ENCODE measurements at places on chromosomes 5 and 9. TPM values are rescaled to one million over a fixed set of nuclear protein-coding genes. Genes with fewer than 3 reads are reported as not detected.

DNA sequence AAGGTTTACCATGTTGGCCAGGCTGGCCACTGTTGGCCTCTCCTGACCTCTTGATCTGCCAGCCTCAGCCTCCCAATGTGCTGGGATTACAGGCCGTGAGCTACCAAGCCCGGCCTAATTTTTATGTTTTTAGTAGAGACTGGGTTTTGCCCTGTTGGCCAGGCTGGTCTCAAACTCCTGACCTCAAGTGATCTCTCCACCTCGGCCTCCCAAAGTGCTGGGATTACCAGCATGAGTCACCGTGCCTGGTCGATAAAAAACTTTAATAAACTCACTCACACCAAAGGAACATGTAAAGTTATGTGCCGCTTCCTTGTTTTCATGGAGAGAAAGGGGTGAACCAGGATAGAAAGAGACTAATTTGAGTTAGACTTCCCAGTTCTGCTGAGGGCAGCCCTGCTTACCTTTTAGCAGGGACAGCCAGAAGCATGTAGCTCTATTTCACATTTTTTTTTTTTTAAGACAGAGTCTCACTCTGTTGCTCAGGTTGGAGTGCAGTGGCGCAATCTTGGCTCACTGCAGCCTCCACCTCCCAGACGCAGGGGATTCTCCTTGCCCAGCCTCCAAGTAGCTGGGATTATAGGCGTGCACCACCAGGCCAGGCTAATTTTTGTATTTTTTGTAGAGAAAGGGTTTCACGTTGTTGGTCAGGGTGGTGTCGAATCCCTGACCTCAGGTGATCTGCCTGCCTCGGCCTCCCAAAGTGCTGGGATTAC lies 11.4 kb upstream of the HAUS6 start:
- no peak overlapping the region for H3K4me3 ChIP-seq
- no peaks in the 10 kb centered on the region for H3K27me3 ChIP-seq
- no peaks in the 10 kb centered on the region for H3K4me1 ChIP-seq
- peaks cover 27% of the 10 kb centered on the region for H3K36me3 ChIP-seq
- no peak for DNase-seq

DNA sequence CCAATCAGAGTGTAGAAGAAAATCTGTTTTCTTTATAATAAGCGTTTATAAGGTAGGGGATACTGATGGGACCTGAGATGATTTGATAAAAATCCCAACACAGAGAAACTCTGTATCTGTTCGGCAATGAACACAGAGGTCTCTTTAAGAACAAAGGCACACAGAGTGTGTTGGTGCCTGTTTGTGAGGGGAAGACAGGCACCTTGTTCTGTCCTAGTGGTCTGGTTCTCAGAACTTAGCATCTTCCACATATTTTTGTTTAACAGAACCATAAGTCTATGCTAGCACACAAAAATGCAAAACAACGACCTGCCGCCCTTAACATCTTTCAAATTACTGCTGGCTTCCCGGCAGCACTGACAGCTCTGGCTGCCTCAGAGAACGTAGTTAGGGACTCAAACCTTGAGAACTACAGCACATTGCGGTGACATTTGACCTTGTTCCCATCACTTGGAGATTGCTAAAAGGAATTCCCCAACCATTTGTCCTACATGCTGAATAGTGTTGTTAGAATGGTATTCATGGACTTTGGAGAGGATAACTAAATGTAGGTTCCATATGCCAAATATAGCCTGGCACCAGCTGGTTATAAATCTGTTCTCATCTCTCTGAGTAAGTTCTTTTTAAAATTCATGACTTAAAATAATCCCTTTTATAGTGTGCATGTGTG lies 871.7 kb upstream of the TYRP1 start:
- no peak for DNase-seq
- no peaks in the 10 kb centered on the region for H3K4me1 ChIP-seq
- no peak overlapping the region for H3K4me3 ChIP-seq
- H3K27me3 ChIP-seq, result no peaks in the 10 kb centered on the region

- no peaks in the 10 kb centered on the region for H3K36me3 ChIP-seq
- no peaks in the 10 kb centered on the region for H3K27me3 ChIP-seq
- no peak overlapping the region for H3K27ac ChIP-seq
- no peaks in the 10 kb centered on the region for H3K4me1 ChIP-seq
Measured at GRCh38 chr9:113566712-113567071, 103.2 kb downstream of the RGS3 start.

DNA sequence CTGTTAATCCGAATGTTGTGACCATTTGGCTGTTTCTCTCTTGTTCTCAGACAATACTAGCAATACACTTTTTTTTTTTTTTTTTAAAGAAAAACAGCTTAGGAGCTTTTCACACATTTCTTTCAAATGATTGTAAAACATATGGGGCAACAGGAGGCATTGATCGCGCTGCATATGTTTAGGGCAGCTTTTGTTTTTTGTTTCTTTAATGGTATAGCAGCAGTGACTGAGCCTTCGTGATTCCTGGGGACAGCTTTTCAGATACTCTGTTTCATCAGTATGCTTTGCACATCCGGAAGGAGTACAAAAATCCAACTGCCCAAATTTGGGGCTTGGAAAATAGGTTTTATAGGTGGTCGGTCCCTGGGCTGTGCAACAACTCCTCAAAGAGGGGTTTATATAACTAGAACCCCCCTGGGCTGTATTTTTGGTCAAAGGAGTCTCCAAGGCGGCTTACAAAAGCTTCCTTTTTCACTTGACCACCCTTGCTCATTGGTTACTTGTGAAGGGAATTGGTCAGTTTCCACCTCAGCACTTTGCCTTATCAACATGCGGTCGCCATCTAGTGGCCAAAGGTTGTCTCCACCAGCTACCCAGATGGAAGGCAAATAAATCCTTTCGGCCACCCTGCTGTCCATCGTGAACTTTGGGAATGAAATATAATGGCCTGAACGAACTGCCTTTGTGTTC lies 91.8 kb downstream of the PDE6A start:
- no peak overlapping the region for H3K27ac ChIP-seq
- H3K36me3 ChIP-seq, result peaks cover 6% of the 10 kb centered on the region
- no peaks in the 10 kb centered on the region for H3K4me1 ChIP-seq
- H3K27me3 ChIP-seq, result no peaks in the 10 kb centered on the region
- DNase-seq, result peak; percentile 70
- no peak overlapping the region for H3K4me3 ChIP-seq

DNA sequence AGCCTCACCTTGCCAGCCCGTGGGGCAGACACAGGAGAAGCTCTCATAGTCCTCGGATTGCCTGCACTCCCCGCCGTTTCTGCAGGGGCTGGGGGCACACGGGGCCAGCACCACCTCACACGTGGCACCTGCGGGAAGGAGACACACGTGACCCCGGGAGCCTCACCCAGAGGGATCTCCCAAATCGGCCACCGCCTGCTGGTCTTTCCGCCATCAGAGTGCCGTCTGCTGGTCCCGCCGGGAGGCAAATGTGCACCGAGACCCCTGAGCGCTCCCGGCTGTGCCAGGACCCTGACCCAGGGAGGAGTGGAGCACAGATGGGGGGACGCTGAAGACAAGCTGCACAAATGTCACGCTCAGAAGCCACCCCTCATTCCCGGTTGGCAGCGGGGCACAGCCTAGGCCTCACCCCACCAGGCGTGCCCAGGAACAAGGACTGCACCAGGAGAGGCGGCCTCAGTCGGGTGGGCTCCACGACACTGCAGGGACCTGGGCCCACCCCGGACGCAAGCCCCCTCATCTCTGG lies 28.4 kb upstream of the SEC16A start:
- DNase-seq, result no peak
- H3K36me3 ChIP-seq, result peaks cover 6% of the 10 kb centered on the region
- H3K27me3 ChIP-seq, result no peaks in the 10 kb centered on the region
- no peak overlapping the region for H3K4me3 ChIP-seq
- H3K4me1 ChIP-seq, result no peaks in the 10 kb centered on the region

DNA sequence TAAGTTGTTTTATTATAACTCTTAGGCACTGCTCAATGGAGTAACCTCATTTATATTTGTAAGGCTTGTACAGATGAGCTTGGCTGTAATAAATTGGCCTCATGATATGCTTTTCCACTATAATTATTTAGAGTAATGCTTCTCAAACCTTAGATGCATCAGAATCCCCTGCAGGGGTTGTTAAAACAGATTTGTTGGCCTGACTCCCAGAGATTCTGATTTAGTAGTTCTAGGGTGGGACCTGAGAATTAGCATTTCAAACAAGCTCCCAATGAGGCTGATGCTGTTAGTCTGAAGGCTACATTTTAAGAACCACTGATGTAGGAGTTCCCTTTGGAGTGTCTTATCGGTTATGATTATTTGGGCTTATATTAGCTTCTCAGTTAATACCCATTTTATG lies 38.2 kb upstream of the ARSB start:
- peaks cover 46% of the 10 kb centered on the region for H3K27me3 ChIP-seq
- H3K36me3 ChIP-seq, result no peaks in the 10 kb centered on the region
- no peak overlapping the region for H3K4me3 ChIP-seq
- no peak for DNase-seq
- H3K27ac ChIP-seq, result no peak overlapping the region
- peaks cover 8% of the 10 kb centered on the region for H3K4me1 ChIP-seq

- H3K27ac ChIP-seq, result no peak overlapping the region
- H3K27me3 ChIP-seq, result peaks cover 2% of the 10 kb centered on the region
- H3K4me1 ChIP-seq, result no peaks in the 10 kb centered on the region
- H3K36me3 ChIP-seq, result no peaks in the 10 kb centered on the region
- no peak overlapping the region for H3K4me3 ChIP-seq
- no peak for DNase-seq
Measured at GRCh38 chr9:111096051-111096450, 57.8 kb upstream of the LPAR1 start.

DNA sequence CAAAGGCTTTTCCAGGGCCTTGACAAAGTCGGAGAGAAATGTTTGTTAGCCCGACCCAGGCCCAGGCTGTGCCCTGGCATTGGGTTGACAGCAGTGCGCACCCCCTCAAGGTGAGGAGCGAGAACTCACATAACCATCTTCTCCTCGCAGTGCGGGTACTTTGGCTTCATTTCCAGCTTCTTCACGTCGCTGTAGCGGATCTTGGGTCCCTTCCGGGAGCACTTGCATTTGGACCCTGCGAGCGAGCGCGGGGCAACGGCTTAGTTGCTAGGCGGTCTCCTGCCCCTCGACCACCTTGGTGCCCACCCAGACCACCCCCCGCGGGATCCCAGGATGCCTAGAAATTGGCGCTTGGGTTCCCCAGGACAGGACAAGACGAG lies 496 bp downstream of the CXCL14 start:
- no peak for DNase-seq
- peaks cover 4% of the 10 kb centered on the region for H3K4me1 ChIP-seq
- peaks cover 42% of the 10 kb centered on the region for H3K27me3 ChIP-seq
- no peak overlapping the region for H3K27ac ChIP-seq
- H3K4me3 ChIP-seq, result no peak overlapping the region

GRCh38 chr5:157823655-157824054 lies 35.3 kb downstream of the CLINT1 start:
- H3K36me3 ChIP-seq, result no peaks in the 10 kb centered on the region
- no peak for DNase-seq
- no peaks in the 10 kb centered on the region for H3K27me3 ChIP-seq
- no peak overlapping the region for H3K27ac ChIP-seq

DNA sequence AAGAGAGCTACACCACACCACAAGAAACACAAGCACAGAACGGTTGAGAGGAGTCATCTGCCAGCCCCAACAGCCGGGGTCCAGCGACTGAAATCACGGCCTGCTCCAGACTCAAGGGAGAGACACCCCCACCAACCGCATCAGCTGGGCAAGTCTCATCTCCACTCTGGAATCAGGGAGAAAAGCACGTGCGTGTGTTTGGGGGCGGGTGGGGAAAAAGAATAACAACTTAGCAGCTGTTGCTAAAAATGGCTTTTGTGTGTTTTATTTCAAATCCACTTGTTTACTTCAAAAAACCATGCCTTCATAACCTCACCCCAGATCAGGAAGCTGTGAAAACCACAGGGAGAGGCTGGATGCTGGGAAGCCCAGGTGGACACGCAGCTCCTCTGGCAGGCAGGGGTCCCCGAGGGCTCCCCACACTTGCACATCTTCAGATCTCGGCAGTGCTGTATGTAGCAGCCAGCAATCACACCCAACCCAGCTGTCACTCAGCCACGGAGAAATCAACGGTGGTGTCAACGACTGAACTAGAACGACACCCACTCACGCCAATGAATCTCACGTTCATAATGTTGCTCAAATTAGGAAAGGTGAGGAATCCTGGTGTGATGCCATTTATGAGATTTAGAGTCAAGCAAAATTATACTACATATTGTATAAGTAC lies 19.0 kb downstream of the PNPLA7 start:
- H3K4me1 ChIP-seq, result peaks cover 16% of the 10 kb centered on the region
- H3K27ac ChIP-seq, result no peak overlapping the region
- no peak overlapping the region for H3K4me3 ChIP-seq

DNA sequence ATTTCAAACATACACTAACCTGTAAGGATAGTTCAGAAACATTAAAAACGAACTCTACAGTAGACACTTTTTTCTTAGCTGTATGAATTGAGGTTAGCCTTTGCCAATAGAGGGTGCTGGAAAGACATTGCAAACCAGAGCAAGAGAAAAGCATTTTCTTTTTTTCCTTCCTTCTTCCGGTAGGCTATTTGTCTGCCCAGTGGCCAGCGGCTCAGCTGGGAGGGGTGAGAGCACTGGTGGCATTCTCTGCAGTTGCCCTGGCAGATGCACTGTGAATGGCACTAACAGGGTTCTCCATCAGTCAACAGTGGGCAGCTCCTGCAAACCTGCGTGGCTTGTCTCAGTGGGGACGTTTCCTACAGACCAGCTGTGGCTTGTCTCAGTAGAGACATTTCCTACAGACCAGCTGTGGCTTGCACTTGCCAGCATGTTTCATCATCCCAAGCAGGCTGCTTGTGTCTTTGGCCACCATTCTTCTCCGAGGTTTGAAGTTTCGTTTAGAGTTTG lies 984.5 kb upstream of the CDH18 start:
- H3K27ac ChIP-seq, result no peak overlapping the region
- no peaks in the 10 kb centered on the region for H3K36me3 ChIP-seq
- H3K4me1 ChIP-seq, result no peaks in the 10 kb centered on the region
- H3K27me3 ChIP-seq, result no peaks in the 10 kb centered on the region
- H3K4me3 ChIP-seq, result no peak overlapping the region

DNA sequence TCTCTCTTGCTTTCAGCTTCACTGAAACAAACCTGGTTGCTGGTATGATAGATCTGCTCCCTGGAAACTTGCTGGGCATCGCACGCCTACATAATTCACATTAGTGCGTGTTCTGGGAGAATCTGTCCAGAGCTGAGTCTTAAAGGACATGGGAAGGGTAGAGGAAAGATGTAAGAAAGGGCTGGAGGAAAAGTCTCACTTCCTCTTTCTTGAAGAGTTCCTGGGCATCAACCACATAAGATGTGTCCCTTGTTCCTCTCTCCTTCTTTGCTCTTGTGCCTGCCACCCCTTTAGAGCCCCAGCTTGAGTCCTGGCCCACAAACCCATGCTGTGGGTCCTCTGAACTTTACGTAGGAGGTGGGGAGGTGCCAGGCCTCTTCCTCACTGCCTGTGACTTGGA lies 205.3 kb upstream of the PANK3 start:
- H3K27me3 ChIP-seq, result peaks cover 4% of the 10 kb centered on the region
- H3K27ac ChIP-seq, result no peak overlapping the region
- no peak for DNase-seq
- no peaks in the 10 kb centered on the region for H3K4me1 ChIP-seq
- H3K4me3 ChIP-seq, result no peak overlapping the region

The ADGRV1 gene
- total RNA-seq, result not detected

The FAM53C gene
- total RNA-seq, result 20.7 TPM

The GADD45G gene
- total RNA-seq, result 1.2 TPM

The ADAMTS6 gene
- 0.93 TPM for total RNA-seq

The OR1J2 gene
- total RNA-seq, result not detected

The DND1 gene
- total RNA-seq, result 1.7 TPM

The CDH6 gene
- not detected for total RNA-seq

The GABRB2 gene
- total RNA-seq, result not detected

Data from activated naive CD4-positive, alpha-beta T cell treated with anti-CD3 and anti-CD28 coated beads for 36 hours (primary cell).